ENCODE measurements at places on chromosomes 11 and 22.

GRCh38 chr22:44108076-44108475, 72.6 kb upstream of the PARVG start:
- no peak for DNase-seq

DNA sequence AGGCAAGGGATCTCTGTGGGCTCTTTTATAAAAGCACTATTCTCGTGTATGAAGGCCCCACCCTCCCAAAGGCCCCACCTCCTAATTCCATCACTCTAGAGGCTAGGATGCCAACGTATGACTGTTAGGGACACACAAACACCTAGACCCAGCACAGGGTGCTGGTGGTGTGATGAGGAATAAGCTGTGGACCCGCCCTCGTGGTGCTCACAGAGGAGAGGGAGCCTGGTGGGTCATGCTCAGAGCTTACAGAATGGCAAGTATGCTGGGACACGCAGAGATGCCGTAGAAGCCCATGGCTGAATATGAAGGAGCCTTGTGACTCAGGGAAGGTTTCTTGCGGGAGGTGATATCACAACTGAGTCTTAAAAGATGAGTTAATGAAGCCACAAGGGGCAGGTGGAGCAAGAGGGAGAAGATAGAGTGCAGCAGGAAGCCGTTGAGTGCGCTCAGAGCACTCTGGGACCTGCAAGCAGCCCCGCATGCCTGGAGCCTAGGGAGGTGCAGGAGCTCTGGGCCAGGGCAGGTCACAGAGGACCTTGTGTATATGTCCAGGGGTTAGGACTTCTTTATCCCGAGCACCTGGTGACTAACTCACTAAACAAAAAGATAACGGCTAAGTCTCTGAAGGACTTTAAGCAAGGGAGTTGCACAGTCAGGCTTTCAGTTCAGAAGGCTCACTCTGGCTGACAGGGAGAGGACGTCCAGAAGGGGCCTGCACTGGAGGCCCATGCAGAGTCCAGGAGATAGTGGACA, 160.9 kb downstream of the TRIM29 start:
- no peak for DNase-seq

- no peak for DNase-seq
Measured at GRCh38 chr11:94835594-94835927, 67.4 kb downstream of the AMOTL1 start.

GRCh38 chr11:12113294-12113693, 2.9 kb downstream of the MICAL2 start:
- no peak for DNase-seq

GRCh38 chr11:111185266-111185665, 60.3 kb upstream of the POU2AF2 start:
- no peak for DNase-seq

- DNase-seq = no peak
Measured at GRCh38 chr22:35587447-35587870, 29.7 kb downstream of the MB start.

GRCh38 chr11:95121698-95122097, 32.1 kb downstream of the ENDOD1 start:
- DNase-seq = no peak

GRCh38 chr22:17870407-17870806, 96.1 kb upstream of the BID start:
- no peak for DNase-seq

- DNase-seq = no peak
Measured at GRCh38 chr11:108939135-108939534, 274.3 kb downstream of the DDX10 start.

GRCh38 chr11:118223992-118224391, 819 bp downstream of the JAML start:
- DNase-seq = no peak

DNA sequence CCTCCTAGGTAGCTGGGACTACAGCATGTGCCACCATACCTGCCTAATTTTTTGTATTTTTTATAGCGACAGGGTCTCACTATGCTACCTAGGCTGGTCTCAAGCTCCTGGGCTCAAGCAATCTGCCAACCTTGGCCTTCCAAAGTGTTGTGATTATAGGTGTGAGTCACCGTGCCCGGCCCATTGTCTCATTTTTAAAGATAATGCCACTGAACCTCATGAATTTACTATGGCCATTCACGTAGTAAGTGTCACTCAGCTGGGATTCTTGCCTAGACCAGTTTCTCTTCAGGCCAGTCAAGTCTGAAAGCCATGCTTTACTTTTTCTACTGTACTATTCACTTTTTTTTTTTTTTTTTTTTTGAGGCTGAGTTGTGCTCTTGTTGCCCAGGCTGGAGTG, 22.4 kb downstream of the DEPDC5 start:
- DNase-seq = no peak
